ENCODE measurements at places on chromosomes 4 and X.

GRCh38 chr4:74451214-74451661 is 6.3 kb downstream of the AREG start:
- DNase-seq: no peak

DNA sequence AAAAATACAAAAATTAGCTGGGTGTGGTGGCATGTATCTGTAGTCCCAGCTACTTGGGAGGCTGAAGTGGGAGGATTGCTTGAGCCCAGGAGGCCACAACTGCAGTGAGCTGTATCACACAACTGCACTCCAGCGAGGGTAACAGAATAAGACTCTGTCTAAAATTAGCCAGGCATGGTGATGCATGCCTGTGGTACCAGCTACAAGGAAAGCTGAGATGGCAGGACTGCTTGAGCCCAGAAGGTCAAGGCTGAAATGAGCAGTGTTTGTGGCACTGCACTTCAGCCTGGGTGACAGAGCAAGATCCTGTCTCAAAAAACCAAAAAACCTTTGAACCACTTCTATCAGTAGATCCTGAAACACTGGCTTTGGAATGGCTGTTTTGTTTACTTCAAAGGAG is 10.2 kb downstream of the GRSF1 start:
- DNase-seq: no peak

GRCh38 chrX:118574666-118575065 is 79.1 kb downstream of the DOCK11 start:
- no peak for DNase-seq

GRCh38 chr4:185247151-185247550 is 37.8 kb downstream of the SNX25 start:
- DNase-seq: no peak

GRCh38 chrX:126824338-126825007 is 4.9 kb downstream of the PRR32 start:
- DNase-seq: no peak

GRCh38 chr4:145043306-145043705 is 54.7 kb downstream of the ANAPC10 start:
- no peak for DNase-seq
